ENCODE measurements at places on chromosomes 1 and 21.

DNA sequence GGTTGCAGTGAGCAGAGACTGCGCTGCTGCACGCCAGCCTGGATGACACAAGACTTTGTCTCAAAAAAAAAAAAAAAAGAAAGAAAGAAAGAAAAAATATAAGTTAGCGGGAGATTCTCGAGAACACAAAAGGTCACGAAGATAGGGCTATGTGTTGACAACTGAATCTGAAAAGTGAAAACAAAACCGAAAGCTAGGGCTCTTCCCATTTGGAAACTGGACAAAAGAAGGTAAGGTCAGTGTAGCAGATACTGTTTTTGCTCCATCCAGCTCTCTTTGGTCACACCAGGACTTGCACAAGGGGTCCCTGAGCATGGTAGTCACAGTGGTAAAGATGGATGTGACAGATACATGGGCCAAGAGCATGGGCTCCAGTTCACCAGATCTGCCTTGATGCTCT lies 60.4 kb upstream of the MAP10 start:
- no peak for DNase-seq

DNA sequence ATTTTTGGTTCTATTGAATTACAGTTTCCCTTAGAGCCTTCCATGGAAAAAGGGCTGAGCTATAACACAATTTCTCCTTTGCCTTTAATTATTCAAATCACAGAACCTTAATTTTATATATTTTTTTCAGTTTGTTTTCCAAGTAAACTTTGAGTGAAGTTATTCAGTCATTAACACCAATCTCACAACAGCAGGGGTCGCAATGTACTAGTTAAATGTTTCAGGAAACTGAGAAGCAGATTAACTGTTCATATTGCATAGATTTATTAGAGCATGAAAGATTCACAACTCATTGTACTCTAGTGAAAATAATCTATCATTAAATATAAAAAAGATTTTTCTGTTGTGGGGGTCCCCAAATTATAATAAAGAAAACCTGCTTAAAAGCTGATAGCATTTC lies 64.1 kb downstream of the KIFAP3 start:
- peak; percentile 34 for DNase-seq

- DNase-seq: no peak
Measured at GRCh38 chr1:82007804-82008203, 207.1 kb downstream of the ADGRL2 start.

DNA sequence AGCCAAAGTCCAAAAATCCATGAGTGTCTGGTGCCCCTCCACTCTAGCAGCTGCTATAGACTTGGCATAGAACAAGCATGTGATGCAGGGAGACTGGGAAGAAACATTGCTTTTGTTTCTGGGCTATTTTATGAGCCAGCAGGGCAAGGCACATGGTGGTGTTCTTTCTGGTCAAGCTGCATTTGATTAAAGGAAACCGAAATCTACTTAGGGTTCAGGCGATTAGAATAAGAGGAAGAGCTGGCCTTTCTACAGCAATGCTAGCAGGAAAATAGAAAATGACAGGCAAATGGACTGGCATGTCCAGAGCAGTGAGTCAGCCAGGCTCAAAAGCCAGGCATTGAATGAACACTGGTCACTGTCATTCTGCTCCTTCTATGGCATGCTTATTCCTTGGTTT lies 28.5 kb upstream of the ARHGAP29 start:
- no peak for DNase-seq

DNA sequence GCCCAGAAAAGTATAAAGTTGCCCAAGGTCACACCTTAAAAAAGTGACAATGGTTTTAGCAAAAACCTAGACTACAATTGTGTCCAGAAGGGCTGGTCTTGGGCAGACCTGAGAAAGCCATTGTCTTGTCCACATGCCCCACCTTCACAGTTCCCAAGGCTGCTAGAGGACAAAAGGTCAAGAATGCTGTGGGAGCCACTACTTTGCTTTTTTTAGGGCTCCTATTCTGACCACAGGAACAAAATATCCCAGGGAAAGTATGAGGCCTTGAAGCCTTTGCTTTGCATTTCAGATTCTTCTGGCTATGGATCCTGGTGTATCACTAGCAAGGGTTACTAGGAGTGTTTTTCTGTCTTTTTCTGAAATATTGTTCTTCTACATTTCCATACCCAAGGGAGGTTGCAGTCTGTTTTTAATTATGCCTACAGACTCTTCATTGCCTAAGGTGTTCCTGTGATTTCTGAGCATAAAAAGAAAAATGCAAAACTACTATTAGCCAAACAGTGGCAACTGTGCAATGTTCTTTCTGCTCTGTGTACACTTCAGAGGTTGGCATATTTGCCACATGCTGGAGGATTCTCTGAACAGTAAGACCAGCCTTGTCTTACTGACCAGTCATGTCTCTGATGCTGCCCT lies 10.7 kb downstream of the C1orf162 start:
- DNase-seq: no peak

All from SW480 (cell line).